Sciatic nerve (tissue), 2 donors: ENCODE measurements at places on chromosomes 7 and 10. TPM values are rescaled to one million over a fixed set of nuclear protein-coding genes. Genes with fewer than 3 reads are reported as not detected.

DNA sequence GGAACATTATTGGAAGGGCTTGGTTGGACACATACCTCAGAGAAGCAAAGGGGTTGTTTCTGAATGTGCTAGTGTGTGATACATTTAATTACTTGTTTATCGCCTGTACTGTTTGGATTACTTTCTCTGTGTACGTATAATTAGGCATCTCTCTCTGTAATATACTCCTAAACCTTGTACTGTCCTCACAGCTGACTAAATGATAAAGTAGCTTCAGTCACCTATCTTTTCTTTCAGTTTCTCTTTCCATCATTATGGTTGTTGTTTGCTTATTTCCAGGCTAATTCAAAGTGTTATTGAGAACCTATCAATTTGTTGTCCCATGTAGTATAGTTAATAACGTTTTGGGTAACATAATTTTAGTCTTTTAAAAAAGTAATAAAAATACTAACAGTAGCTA, 34.0 kb downstream of the MXI1 start:
- no peak for DNase-seq

GRCh38 chr10:57300718-57301117, 939.7 kb upstream of the ZWINT start:
- DNase-seq: no peak

- no peak for DNase-seq
Measured at GRCh38 chr7:101496017-101496416, 133.1 kb downstream of the MYL10 start.

ZWINT gene
- 1.6 TPM for total RNA-seq
